ENCODE measurements at places on chromosomes 5 and 9.

- no peak for DNase-seq
Observed at GRCh38 chr9:2158766-2159430, 143.8 kb downstream of the SMARCA2 start.

- no peak for DNase-seq
Observed at GRCh38 chr5:125370461-125371205, 624.2 kb upstream of the ZNF608 start.

- no peak for DNase-seq
Observed at GRCh38 chr5:139746691-139747582, 48.7 kb upstream of the PSD2 start.

DNA sequence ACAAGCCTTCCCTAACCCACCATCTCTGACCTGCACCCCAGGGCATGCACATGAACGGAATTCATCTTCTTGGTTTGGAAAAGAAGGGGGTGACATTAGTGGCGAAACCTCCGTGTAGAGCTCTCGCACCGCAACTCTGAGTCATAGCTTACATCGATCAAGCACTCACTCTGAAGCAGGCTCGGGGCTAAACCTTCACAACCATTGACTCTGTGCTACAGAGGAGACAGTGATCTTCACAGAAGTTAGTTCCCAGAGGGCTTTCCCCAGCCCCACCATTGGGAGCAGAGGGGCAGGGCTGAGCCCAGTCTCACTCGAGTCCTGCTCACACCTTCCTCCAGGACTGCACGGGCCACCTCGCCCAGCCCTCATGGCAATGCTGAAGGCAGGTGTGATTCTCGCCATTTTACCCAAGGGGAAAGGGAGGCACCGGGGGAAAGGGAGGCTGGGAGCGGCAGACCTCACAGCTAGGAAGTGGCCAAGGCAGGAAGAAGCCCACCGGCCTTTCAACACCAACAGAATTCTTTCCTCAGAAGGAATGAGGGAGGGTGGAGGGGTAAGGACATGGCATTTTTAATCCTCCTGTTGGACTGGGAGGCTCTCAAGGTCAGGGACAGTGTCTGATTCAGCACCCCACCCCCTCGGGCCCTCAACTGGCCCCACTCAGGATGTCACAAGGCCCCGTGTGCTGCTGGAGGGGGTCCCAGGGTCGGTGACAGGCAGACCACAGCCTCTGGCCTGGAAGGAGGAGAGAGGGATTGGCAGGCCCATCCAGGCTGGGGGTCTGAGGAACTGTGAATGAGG lies 25.9 kb upstream of the IL17B start:
- DNase-seq: no peak

DNA sequence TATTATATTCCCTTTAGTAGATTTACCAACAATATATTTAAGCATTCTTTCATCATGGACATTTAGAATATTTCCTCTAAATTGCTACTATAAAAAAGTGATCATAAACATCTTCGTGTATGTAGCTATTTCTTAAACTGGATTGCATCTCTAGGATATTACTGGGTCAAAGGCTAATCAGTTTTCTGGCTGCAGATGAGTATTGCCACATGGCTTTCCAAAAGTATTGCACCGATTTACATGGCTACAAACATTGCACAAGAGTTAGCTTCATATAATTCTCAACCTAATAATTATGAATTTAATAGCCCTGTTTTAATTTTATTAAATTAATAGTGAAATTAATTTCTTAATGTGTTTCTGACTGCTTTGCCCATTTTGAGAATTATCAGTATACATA lies 183.4 kb downstream of the DMRT2 start:
- no peak for DNase-seq

GRCh38 chr9:87593359-87593980 lies 95.8 kb downstream of the DAPK1 start:
- no peak for DNase-seq

GRCh38 chr5:83955916-83956315 lies 235.3 kb upstream of the HAPLN1 start:
- DNase-seq: no peak

DNA sequence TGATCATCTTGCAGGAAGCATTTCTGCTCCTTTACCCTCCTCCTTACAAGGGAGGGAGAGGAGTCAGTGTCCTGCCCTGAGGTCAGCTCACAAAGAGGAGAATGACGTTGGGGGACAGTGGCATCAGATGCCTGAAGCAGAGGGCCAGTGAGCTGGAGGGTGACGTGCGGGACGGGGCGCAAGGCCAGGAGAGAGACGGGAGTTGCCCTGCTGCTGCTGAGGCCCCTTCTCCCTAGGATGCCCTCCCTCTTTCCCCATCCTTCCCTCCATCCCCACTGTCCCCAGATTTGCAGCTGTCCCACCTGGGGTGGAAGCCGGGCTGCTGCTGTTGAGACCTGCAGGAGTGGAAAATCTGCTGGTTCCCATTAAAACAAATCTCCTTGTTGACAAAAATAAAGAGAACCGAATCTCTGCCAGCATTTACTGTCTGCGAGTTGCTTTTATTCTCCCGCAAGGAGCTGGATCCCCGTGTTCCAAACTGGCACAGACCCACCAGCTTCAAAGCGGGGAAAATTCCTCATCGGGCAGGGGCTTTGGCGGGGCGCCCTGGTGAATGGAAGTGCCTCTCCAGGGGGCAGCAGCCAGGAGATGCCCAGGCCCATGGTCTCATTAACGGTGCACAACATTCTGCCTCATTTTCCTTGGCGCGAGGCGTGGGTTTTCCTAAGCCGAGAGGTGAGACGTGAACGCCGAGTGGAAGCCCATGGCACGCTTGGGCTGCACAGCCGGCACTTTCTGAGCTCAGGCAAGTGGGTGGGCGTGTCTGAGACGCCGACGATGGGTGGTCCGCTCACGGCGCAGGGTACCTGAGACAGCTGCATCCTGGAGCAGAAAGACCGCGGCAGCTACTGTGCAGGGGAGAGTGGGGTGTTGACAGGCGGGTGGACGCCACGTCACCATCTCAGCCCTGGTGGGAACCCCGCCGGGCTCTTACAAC lies 13.9 kb upstream of the COL5A1 start:
- no peak for DNase-seq

GRCh38 chr9:88267283-88267682 lies 121.0 kb upstream of the SPIN1 start:
- DNase-seq: no peak

DNA sequence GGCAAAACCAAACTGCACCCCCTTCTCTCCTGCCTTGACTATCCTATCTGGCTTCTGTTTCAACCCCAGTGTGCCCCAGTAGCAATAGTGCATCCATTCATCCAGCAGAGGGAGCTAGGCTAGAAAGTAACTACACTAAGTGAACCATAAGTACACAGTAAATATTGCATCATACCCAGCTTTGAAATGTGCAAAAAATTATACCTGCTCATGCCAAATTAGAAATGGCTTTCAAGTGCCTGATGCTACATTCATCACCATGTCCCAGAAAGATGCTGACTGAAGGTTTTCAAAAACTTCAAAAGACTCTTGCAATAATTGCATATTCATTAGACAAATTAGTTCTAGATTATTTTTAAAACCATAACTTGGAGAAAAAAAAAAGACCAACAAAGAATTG lies 153.5 kb downstream of the PRELID2 start:
- peak; percentile 81 for DNase-seq

- DNase-seq: no peak
Observed at GRCh38 chr5:33319151-33319550, 121.6 kb upstream of the TARS1 start.

GRCh38 chr9:12853051-12853450 lies 78.2 kb downstream of the LURAP1L start:
- DNase-seq: no peak

DNA sequence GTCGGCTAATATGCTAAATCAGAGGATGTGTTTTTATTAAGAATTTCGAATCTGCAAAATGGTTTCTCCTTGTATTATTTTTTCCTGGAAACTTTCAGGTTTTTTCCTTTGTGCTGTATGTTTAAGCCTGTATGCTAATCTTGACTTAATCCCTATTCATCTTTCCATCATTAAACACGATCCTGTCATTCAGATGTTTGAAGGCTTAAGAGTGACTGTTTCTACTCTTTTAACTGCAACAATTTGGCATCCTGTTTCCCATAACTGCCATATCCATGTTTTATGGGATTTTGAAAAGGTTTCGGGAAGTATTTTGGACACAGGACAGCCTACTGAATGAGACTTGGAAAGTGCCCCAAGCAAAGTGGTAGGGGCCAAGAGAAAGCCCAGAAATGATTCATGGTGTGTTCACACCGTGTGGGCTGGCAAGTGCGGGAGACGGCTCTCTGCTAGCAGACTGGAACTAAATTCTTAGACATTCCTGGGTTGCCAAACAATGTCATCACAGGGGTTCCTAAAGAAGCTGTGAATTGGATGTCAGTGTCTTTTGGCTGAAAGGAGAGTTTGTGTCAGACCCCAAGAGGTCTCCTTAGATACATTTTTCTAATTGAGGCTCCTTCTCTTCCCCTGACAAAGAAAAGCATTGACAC lies 125.4 kb upstream of the ADAMTS16 start:
- DNase-seq: no peak

DNA sequence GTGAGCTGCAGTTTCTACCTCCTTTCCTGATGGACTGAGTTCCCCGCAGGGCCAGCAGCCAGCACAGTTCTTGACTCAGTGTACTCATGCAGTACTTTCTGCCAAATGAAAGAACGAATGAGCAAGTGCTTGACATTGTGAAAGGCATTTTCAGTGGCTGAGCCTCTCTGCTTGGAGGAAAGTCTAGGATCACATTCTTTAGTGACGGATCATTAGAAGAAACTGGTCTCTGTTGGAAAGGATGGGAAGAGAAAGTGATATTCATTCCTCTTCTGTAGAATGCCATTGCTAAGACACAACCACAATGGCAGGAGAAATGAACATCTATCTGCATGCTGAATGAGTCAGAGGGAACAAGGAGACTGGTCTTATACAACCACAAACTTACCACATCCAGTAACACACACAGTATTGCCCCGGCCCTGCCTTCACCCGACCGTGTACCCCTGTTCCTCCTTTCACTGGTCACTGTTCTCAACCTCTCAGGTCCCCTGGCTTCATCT lies 206.9 kb downstream of the CRB2 start:
- no peak for DNase-seq

DNA sequence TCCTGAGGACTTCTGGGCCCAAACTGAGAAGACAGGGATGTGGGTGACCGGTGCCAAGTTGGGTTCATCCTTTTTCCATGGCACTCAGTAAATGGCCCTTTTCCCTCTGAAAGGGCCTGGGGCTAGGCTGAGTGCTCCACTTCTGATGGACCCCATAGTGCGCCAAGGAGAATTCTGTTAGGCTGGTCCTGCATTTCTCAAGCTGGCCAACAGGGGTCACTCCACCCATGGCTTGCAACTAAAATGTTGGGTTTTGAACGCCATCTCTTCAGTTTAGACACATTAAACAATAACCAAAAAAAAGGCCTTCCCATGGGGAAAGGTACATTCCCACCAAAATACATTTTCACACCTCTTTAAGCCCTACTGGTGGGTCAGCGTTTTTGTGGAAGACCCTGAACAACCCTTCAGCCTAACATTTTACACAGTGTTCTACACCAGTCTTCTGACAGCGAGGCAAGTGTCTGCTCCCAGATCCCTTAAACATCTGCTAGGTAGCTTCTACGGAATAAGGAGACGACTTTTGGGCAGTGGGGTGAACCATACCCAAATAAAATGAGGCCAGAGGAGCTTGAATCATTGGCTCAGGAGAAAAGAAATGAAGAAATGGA lies 27.3 kb downstream of the CNTFR start:
- DNase-seq: no peak

GRCh38 chr5:127834094-127834531 lies 130.9 kb downstream of the CCDC192 start:
- DNase-seq: no peak

- no peak for DNase-seq
Observed at GRCh38 chr5:32319926-32320543, 7.3 kb upstream of the MTMR12 start.

DNA sequence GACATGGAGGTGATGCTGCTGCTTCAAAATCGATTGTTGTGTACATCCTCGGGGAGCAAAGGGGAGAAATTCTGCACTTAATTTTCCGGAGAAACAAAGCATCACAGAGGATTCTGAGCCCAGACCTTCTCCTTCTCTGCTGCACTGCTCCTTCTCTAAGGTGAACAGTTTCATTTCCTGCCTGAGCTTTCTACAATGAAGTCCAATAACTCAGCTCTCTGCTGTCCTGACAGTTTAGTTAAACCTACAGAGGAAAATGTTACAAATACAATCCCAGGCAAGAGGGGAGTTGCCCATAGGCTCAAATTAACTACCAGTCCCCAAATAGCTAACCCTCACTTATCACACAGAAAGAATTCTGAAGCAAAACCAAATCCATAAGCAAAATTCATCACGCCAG lies 206.3 kb downstream of the EFNA5 start:
- DNase-seq: no peak

DNA sequence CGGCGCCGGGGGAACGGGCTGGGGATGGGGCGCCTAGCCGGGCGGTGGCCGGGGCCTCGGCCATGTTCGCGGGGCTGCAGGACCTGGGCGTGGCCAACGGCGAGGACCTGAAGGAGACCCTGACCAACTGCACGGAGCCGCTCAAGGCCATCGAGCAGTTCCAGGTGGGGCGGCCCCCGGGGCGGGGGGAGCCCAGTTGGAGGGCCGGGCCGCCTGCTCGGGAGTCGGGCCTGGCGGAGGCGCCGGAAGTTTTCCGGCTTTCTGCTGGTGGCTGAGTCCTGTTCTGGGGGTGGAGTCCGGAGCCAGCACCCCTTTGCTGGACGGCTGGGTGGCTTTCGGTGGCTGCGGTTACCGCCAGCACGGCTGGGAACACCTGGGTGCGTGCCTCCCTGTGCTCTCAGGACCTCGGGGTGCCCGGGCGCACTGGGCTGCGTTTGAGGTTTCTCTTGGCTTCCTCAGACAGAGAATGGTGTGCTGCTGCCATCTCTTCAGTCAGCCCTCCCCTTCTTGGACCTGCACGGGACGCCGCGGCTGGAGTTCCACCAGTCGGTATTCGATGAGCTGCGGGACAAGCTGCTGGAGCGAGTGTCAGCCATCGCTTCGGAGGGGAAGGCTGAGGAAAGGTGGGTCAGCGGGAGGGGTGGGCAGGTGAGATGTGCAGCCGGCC lies 454 bp downstream of the NELFB start:
- no peak for DNase-seq

- no peak for DNase-seq
Observed at GRCh38 chr9:4050916-4051315, 249.0 kb downstream of the GLIS3 start.

DNA sequence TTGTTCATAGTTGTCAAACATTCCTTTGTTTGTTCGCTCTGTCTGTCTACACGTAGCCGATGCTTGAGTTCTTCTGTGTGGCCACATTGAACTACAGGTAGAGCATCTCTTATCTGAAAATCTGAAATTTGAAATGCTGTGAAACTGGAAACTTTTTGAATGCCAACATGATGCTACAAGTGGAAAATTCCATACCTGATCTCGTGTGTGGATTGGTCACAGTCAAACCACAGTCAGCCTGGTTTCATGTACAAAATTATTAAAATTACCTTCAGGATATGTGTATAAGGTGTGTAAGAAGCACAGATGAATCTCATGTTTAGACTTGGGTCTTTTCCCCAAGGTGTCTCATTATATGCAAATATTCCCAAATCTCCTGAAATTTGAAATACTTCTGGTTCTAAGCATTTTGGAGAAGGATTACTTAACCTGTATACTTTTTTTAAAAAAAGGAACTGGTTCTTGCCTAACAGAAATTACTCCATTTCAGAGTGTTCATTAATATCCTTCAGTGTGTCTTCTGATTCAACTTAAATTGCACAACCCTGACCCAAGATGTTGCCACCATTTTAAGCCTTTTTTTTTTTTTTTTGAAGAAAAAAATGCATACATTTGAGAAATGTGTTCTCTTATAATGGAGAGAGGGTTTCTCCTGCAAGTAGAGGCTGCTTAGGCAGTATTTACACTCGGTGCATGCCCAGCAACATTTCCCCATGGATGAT lies 254.3 kb downstream of the MAST4 start:
- DNase-seq: no peak
